ENCODE measurements at places on chromosomes 7 and 10.

- no peak for DNase-seq
Measured at GRCh38 chr10:79438699-79439085, 6.7 kb downstream of the ZCCHC24 start.

GRCh38 chr7:51255036-51255435 is 61.6 kb downstream of the COBL start:
- no peak for DNase-seq

DNA sequence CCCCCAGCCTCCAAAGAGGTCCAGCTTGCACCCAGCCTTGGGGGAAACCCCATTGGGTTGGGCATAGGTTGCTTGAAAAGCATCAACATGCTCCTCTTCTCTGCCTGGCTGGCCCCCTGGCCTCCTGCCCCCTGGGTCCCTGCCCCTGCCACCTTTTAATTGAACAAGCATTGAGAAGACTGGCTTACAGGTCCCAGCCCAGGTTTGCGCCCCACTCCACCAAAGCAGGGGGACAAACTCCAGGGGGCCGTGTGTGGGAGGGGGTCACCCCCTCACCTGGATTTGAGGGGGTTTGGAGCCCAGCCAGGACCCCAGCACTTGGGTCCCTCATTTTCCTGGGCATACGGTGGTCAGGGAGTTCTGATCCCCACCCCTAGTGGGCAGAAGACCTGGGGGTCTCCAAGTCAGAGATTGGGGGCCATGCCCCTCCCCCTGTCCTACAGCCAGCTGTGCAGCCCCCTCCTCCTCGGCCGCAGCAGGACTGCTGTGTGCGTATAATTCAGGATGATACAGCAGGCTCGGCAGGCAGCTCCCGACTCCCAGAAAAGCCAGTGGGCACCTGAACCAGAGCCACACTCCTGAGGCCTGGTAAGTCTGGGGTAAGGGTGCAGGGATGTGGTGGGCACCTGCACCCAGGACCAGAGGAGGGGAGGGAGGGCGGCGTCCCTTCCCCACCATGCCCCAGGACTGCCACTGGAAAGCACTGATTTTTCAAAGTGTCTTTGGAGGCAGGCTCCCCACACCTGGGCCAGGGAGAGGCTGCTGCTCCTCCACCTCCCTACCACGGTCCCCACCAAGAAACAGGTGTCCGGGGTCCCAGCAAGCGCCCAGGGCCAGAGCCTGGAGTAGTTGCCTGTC is 1.7 kb downstream of the ELFN1 start:
- no peak for DNase-seq

DNA sequence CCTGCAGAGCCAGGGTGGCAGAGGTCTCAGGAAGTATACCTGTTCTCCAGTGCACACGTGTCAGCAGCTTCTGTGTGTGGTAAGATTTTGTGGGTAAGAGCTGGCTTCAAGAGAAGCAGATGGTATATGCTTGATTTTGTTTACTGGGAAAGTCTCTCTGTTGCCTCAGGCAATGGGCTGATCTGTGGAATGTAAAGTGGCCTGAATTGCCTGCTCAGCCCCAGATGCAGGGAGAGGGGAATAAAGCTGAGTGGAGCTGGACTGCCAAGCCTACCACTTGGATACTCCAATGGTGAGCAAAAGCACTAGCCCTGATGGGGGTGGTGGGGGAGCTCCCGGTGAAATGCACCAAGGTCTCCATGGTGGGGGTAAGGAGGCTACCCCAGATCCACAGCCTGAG is 156.1 kb downstream of the WDR11 start:
- no peak for DNase-seq
